DMS79 (cell line): ENCODE measurements at places on chromosomes 7 and 10.

- DNase-seq, result no peak
Observed at GRCh38 chr7:141439776-141440175, 111.4 kb upstream of the AGK start.

DNA sequence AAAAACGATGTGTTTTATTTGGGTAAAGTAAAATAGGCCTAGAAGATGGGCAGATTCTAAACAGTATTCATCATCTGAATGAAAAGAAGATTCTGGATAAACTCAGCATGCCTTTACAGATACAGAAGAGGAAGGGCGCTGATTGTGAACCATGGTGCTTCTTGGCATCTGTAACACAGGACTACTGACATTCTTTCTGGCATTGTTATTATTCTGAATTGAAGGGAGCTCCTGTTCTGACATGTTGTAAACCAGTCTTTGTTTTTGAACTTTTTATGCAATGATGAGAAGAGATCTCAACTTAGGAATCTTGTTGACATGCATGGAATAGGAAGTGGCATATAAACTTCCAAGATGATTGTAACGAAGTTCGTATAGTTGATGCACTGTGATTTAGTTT, 13.5 kb downstream of the RPA3 start:
- no peak for DNase-seq

DNA sequence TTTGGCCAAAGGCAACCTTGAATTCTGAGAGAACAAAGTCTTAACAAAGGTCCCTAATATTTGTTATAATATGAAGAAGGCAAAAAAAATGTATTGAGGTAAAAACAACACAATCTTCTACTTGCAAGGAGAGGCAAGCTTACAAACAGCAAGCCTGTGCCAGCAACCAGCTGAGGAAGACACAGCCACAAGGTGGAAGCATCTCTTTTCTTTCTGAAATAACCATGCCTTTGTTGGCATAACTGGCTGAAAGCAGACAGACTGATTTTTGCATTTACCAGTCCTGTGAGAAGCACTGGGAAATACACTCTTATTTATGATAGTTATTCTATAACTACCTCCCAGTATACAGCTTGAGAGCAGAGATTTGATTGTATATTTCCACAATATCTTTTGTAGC, 292.0 kb downstream of the PHTF2 start:
- DNase-seq, result no peak

DNA sequence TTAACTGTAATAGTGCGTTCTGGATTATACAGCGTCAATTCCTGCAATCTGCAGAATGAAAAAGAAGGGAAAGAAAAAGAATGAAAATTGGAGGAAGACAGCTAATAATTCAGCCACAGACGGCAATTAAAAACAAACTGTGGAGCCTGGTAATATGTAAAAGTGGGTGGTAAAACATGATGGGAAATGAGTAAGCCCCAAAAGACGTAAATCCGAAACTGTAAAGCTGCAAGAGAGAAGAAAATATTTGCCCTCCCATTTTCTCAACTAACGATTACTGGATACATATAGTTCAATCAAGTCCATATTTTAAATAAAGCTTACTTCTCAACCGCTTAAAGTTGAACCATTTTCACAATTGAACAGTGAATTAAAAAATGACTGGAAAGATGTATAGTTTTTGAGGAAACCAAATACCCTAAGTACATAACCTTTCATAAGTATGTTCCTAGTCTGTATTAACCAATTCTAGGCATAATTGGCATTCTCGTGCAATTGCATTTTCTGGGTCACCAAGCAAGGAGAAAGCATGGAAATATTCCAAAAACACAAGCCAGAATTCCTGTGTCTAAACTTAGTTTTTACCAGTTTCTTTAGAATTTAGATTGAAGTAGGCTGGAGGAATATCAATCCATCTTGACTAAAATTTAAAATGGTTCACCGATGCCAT, 44.8 kb downstream of the MALSU1 start:
- no peak for DNase-seq

GRCh38 chr7:113197274-113197673, 78.9 kb upstream of the SMIM30 start:
- no peak for DNase-seq

- no peak for DNase-seq
Observed at GRCh38 chr10:86075512-86075911, 291.1 kb downstream of the GRID1 start.

- no peak for DNase-seq
Observed at GRCh38 chr10:43272030-43272429, 5.2 kb upstream of the RASGEF1A start.
